ENCODE measurements at places on chromosomes 3 and 15.

DNA sequence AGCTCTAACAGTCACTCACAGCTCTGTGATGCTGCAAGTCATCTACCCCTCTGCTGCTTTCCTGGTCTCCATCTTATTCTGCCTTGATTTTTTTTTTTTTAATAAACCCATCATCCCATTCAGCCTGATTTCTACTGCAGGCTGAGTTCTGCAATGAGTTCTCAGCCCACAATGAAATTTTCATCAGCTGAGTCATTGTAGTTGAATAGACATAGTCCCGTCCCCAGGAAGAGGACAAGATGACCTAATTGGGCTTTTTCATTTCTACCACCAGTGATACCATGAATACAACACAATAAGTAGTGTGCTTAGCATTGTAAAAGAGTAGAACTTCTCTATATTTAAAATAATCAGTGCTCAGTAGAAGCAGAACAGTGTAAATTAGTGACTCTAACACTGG lies 59.3 kb downstream of the C3orf85 start:
- DNase-seq = no peak

DNA sequence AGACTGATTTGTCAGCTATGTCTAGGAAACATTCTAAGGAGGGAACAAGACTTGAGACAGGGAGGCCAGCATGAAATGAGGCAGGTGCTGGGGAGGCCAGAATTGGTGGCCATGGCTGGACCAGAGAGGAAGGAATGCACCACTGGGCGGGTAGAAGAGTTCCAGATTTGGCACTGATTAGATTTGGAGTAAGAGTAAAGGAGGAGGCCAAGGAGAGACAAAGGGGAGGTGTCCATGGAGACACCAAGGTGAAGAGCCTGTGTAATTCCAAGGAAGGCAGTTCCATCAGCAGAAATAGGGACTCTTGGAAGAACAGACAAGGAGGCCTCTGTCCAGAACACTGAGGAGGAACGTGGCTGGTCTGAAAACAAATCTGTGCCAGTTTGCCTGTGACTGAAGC lies 1.8 kb downstream of the ARNT2 start:
- DNase-seq = no peak

- DNase-seq = no peak
Measured at GRCh38 chr3:182837855-182838454, 44.7 kb downstream of the ATP11B start.

- no peak for DNase-seq
Measured at GRCh38 chr15:87702270-87702669, 554.3 kb downstream of the NTRK3 start.

- DNase-seq = no peak
Measured at GRCh38 chr15:68969298-68969697, 39.0 kb downstream of the SPESP1 start.

DNA sequence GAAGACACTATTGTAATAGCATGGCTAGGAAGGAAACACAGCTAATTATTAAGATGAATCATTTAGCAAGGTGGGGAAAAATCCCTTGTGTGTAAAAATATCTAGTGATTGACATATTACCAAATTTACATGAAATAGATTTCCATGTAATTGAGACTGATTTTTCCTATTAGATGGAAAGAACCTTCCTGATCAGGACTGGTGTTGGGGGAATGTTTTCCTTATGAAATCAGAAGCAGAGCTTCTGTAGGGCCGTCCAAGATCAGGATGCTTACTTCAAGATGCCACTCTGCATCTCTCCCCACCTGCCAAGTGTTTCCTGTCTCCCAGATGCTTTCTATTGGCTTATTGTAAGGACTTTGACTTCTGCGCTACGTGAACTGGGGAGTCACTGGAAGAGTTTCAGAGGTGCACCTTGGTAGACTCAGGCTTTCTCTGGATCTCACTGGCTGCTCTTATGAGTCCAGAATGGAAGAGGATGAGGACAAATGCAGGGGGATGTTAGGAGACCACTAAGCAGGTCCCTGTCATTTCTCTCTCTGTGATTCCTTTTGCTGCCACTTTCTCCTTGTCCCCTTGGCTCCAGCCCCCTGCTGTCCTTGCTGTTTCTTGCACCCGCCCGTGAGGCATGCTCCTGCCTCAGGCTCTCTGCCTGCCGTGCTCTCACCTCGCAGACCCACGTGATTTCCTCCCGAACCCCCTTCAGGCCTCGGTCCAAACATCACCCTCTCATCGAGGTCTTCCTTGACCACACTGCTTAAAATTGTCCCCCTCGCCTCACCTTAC lies 30.1 kb downstream of the BTD start:
- no peak for DNase-seq

DNA sequence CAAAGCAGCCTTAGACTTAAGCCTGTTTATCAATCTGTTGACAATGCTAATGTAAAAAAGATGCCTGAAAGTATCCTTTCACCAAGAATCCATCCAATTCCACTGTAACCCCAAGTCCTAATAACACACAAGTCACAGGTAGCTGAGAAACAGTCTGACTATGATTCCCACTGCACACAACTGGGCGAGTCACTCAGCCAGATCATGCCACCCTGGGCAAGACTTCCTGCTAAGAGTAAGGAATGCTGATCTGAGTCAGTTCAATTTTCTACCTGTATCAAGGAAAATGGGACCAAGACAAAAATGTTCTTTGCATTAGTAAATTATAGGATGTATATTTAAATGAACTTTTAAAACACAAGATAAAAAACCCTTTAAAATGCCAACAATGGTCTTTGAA lies 33.3 kb downstream of the NPTN start:
- DNase-seq = no peak

DNA sequence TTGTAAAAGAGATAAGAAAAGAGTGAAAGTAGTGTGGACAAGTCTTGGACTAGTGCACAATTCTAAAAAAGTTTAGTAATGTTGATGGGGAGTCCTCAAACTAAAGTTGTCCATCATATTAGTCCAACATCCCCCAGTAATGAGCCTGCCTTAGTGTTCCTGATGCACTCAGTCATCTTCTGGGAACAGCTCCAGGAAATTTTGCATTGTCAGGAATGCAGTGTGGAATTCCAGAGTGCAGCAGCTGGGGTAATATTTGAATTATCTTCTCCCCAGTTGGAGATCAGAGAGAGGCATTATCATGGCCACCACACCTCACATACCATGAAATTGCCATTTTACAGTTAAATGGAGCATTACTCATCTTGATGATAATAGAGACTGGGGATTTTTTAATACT lies 528.8 kb upstream of the NAALADL2 start:
- no peak for DNase-seq

DNA sequence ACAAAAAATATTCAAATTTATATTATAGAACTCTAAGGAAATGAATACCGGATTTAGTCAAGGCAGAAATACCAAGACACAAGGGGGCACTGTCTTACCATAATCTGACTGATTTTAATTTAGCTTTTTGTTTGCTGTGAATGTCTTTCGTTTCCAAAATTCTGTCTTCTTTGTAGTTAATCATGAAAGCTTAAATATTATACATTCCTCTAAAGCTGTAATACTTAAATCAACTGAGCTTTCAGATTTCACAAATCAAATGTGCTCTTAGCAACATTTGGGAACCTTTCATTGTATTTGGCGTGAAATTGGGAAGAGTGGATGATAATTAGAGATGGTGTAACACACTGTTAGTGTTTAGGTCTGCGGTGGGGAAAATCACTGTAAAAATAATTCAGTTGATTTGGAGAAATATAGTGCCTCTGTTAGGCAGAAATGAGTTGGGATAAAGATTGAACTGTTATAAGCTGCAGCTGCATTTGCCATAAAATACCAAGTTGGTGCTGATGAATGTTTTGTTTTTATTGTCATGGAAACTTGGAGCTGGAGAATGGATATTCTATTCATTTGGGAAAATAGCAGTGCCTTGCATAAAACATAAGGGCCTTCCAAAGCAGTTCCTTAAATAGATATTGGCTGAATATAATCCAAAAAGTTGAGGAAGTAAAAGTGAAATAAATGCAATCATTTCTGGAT lies 228.2 kb downstream of the TCF12 start:
- no peak for DNase-seq

- no peak for DNase-seq
Measured at GRCh38 chr3:185846037-185846436, 21.2 kb upstream of the IGF2BP2 start.

GRCh38 chr3:97810779-97811390 lies 10.9 kb upstream of the CRYBG3 start:
- DNase-seq = no peak

DNA sequence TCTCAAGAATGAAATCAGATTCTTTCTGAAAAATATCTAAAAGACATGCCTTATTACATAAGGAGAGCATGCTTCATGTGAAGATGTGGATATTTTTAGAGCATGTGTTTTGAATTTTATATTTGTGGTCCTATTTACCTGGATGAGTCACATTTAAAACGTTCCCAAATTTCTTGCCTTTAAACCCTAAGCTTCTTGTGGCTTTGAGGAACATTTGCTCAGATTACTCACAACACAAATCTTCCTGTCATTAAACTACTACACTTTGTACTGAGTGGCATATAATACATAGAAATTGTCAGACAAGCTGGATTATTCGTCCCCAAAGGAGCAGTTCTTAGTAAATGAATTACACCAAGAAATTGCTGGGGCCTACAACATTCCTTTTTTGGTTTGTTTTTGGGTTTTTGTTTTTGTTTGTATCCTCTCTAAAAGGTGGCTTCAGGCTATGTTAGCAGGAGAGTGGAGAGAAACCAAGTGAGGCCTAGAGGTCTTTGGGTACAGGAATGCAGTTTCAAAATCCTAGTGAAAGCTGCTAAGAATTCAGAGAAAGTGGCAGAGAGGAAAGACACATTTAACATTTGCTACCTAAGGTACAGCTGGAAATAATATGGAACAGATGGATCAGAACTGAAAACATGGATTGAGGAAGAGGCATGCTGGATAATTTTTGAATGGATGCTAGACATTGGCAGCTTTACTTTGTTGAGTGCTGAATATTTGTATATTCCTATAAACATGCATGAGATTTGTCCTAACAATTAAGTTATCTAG lies 128.1 kb downstream of the RPL22L1 start:
- no peak for DNase-seq

- no peak for DNase-seq
Measured at GRCh38 chr3:9912294-9912935, 4.5 kb upstream of the IL17RC start.

GRCh38 chr3:142077859-142078500 lies 71.4 kb downstream of the TFDP2 start:
- no peak for DNase-seq

GRCh38 chr3:172376881-172377280 lies 71.4 kb downstream of the GHSR start:
- no peak for DNase-seq

- DNase-seq = no peak
Measured at GRCh38 chr15:63860155-63860554, 26.4 kb upstream of the HERC1 start.

DNA sequence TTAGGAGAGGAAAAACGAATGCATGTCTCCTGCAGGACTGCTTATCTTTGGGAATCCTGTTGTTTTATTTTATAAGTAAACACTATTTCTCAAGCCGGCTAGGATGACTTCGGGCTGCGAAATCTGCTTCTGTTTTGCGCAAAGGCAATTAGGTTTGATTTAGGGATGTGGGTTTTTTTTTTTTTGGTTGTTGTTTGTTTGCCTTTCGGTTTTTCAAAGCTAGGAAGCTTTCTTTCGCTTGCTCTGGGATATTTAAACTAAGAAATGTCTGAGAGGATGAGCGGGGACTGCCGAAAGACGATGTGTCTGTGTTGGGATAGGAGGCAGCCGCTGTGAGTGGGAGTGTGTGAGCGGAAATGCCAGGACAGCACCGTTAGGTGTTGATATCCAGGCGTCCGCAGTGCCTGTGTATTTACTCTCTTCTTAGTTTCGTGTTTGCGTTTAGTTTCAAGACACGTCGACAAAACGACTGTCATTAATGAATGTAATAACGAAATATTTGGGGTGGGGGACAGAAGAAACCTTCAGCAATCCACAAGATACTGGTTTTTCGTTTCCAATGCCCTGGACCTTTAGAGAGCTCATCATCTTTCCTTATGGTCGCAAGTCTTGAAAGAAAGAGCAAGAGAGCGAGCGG lies 604 bp downstream of the ISL2 start:
- DNase-seq = no peak

- DNase-seq = no peak
Measured at GRCh38 chr3:198028718-198029117, 68.7 kb downstream of the LMLN start.

DNA sequence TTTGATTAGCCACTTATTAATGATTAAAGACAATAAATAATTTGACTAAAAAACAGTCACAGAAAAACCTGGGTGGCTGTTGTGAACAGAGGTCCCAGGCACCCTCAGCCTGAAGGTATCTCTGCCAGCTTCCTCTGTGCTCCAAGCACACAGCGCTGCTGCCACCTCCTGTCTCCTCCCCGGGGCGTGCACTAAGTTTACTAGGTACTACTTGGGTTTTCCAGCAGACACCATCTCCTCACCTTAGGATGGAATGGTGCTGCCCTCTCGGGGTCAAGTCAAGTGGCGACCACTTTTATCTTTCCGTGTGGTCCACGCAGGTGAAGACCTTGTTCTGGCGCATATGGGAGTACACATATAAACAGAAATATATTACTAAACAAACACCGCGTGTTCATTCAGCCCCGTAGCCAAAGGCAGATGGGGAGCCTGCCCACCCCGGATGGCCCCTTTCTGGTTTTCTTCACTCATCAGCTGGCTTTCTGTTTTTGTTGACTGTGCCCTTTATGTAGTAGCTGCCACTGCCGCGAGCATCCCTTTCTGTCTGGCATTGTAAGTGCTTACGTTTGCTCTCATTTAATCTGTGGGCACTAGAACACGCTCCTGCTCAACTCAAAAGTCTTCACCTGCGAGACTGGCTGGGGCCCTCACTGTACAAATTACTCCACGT lies 128.0 kb downstream of the LRIG1 start:
- no peak for DNase-seq

- no peak for DNase-seq
Measured at GRCh38 chr3:126476166-126477060, 722 bp upstream of the ZXDC start.

- DNase-seq = no peak
Measured at GRCh38 chr3:195577645-195578177, 6.0 kb downstream of the APOD start.

All from C1 segment of cervical spinal cord (tissue), 14 donors.